Anterior cingulate cortex (tissue), 58 donors: ENCODE measurements at places on chromosomes 12 and 14.

GRCh38 chr12:3480764-3481163, 10.2 kb upstream of the PRMT8 start:
- DNase-seq, result no peak

DNA sequence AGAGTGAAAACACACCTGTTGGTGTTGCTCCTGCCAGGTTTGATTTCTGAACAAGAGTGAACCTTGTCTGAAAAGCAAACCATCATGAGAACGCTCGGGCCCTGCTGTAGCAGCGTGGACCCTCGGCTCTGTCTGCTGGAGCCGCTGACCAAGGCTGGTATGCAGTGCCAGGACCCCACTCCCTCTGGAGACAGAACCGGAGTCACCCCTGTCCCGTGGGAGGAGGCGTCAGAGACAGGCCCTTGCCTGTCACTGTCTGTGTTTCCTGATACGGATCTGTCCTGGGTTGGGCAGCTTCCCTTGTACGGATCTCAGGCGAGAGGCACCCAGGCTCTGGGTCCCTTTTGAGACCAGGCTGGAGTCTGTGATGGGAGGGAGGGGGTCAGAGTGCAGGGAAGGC, 111.6 kb downstream of the ADGRD1 start:
- DNase-seq, result no peak

DNA sequence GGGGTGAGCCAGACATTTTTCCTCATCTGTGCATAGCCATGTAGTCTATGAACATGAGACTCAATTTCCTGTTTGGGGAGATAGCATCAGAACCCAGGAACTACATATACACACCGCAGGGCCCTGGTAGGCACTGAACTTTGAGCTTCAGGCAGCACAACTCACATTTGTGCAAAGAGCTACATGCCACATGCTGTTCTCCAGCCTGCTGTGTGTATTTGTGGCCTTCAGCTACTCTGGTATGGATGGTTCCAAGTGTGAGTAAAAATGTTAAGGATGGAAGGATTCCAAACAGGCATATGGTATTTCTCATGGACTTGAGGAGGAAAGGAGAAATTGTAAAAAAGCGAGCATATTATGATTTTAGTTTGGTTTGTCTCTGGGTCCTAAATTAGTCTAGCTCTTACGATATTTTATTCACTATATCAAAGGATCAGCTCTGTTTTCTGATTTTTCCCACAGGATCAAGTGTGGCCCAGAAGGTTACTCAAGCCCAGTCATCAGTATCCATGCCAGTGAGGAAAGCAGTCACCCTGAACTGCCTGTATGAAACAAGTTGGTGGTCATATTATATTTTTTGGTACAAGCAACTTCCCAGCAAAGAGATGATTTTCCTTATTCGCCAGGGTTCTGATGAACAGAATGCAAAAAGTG, 422.4 kb upstream of the OR4E1 start:
- DNase-seq, result no peak

DNA sequence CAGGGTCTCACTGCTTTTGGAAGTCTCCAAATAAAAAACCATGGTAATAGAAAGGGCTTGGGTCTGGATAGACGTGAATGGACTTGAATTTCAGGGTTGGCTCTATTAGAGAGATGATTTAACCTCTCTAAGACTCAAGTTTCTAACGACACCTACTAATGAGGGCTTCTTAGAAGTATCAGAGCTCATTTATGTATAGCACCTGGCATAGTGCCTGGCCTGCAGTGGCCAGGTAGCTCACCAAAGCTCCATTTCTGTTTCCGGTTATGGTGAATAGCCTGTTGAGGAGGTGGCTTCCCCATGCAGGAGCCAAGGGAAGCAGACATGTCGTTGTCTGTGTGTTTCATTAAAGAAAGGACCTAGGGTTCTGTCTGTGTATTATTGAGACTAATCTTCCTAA, 108.6 kb downstream of the ETV6 start:
- no peak for DNase-seq

GRCh38 chr14:49036984-49037516, 549.1 kb downstream of the RPS29 start:
- no peak for DNase-seq
